ENCODE measurements at places on chromosomes 5 and 9. TPM values are rescaled to one million over a fixed set of nuclear protein-coding genes. Genes with fewer than 3 reads are reported as not detected.

- no peak overlapping the region for H3K4me3 ChIP-seq
- no peaks in the 10 kb centered on the region for H3K4me1 ChIP-seq
- H3K27me3 ChIP-seq, result no peaks in the 10 kb centered on the region
- no peak for DNase-seq
Observed at GRCh38 chr5:9354336-9355081, 191.4 kb downstream of the SEMA5A start.

The CCDC183 gene
- not detected for total RNA-seq

DNA sequence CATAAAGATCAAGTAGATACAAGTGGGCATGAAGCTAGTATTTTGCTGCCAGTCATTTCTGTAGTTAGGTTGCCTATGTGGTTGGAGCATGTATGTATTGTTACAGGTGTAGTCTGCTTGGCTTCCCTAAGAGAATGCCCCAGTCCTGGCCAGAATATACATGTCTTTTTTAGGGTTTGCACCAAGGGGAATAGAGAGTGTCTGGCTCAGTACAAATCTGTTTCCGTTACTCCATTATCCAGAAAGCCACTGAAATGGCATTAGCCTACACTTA, 23.2 kb downstream of the TGFBR1 start:
- H3K36me3 ChIP-seq, result peaks cover 53% of the 10 kb centered on the region
- H3K4me1 ChIP-seq, result peaks cover 75% of the 10 kb centered on the region
- H3K4me3 ChIP-seq, result no peak overlapping the region
- H3K27me3 ChIP-seq, result no peaks in the 10 kb centered on the region
- H3K27ac ChIP-seq, result peak overlapping the region; percentile 68
- no peak for DNase-seq

GRCh38 chr5:138789771-138790242, 36.6 kb downstream of the CTNNA1 start:
- H3K27me3 ChIP-seq, result peaks cover 80% of the 10 kb centered on the region
- H3K27ac ChIP-seq, result no peak overlapping the region
- no peak for DNase-seq
- H3K36me3 ChIP-seq, result peaks cover 3% of the 10 kb centered on the region

The LCN15 gene
- total RNA-seq, result not detected

DNA sequence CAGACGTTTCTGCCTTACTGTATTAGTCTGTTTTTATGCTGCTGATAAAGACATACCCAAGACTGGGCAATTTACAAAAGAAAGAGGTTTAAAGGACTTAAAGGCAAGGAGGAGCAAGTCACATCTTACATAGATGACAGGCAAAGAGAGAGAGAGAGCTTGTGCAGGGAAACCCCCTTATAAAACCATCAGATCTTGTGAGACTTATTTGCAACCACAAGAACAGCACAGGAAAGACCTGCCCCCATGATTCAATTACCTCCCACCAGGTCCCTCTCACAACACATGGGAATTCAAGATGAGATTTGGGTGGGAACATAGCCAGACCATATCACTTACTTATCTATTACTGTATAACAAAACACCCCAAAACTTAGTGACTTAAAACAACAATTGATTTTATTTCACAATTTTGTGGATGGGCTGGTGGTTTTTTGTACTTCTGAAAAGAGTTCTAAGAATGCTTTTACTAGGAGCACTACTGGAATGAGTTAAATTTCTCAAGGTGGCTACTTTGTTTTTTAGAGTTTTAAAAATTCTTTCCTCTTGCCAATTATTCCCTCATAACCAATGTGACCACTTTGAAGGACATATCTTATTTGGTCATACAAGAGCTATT, 10.3 kb downstream of the RUSC2 start:
- H3K36me3 ChIP-seq, result peaks cover 3% of the 10 kb centered on the region
- H3K27me3 ChIP-seq, result no peaks in the 10 kb centered on the region
- no peak for DNase-seq
- no peak overlapping the region for H3K4me3 ChIP-seq
- no peak overlapping the region for H3K27ac ChIP-seq

The HDAC3 gene
- total RNA-seq, result 84.6 TPM

The PCDH1 gene
- not detected for total RNA-seq

DNA sequence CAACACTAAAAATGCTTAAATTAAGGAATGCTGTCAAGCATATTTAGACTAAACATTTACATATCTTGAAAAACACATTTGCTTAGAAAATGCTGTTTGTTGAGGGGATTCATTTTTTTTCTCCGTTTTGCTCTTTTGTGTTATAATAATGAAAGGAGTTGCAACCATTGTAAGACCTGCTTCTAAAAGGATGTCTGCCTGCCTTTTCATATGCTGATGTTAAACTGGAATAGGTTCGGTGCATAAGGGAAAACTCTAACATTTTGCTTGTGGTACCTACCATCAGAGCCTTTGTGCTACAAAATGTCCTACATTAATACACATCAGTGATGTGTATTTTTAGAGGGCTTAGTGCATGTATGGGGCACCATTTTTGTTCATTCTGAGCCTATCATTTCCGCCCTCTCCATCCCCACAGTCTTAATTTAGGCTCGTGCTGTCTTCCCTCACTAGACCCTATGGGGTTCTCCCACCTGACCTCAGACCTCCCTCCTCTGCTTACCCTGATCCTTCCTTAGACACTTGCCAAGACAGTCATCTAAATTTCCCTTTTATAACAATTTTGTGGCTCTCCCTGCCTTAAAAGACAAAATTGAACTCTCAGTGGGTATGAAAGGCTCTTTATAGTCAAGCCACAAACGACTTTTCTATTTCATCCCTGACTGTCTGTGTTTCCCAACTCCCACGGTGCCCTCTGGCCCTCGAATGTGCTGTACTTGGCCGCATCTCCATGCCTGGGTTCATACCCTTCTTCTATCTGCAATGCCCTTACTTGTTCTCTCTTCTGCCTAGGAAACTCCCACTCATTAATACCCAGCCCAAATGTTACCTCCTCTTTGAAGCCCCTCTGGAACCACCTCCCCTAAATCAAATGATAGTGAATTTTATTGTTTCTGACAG, 61.2 kb downstream of the CMYA5 start:
- H3K36me3 ChIP-seq, result peaks cover 1% of the 10 kb centered on the region
- no peak overlapping the region for H3K27ac ChIP-seq
- H3K4me3 ChIP-seq, result no peak overlapping the region

The IFNK gene
- not detected for total RNA-seq

GRCh38 chr5:150510460-150511263, 2.7 kb downstream of the NDST1 start:
- no peaks in the 10 kb centered on the region for H3K27me3 ChIP-seq
- no peak for DNase-seq
- no peak overlapping the region for H3K4me3 ChIP-seq
- no peak overlapping the region for H3K27ac ChIP-seq
